ENCODE measurements at places on chromosomes 16 and 17.

GRCh38 chr16:23567602-23568001 is 10.1 kb downstream of the UBFD1 start:
- no peak for DNase-seq

- no peak for DNase-seq
Measured at GRCh38 chr16:64004116-64004515, 1117.7 kb downstream of the CDH11 start.

DNA sequence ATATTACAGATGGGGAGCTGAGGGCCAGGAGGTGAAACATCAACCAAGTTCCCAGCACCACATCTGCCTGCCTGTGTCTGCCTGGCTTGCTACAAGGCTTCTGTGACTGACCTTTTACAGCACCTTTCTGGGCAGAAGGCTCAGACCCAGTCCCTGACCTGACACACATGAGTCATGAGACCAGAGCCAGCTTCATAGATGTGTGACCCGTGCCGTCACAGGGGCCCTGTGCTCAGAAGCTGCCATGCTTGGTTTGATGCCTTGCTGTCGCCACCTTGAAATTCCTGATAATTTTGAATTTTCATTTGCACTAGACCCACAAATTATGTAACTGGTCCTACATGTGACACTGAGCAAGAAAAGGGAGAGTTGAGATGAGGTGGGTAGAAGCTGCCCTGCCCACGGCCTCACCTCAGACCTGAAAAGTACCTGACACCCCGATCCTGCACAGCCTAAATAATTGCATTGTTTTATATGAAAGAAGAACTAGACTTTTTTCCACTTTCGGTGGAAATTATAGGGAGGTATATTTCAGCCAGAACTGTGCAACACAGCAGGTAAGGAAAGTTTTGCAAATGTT is 13.3 kb upstream of the PECAM1 start:
- no peak for DNase-seq

GRCh38 chr17:72850410-72851118 is 241.9 kb downstream of the SLC39A11 start:
- DNase-seq: no peak

DNA sequence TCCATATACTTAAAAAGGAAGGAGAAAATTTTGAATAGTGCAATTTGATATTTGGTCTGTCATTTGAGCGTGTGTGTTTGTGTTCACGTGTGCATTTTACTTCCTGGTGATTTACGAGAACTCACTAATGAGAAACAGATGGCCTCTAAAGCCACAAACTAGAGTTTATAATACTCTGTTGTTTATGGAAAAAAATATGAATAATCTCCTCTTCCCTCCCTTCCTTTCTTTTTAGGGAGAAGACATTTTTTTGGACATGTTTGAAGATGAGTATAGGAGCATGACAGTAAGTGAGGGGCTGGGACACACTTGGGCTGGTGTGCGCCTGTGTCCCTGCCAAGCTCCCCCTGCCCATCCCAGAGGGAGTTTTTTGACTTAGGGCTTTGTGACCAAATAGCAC is 102.7 kb downstream of the CLEC16A start:
- DNase-seq: no peak

DNA sequence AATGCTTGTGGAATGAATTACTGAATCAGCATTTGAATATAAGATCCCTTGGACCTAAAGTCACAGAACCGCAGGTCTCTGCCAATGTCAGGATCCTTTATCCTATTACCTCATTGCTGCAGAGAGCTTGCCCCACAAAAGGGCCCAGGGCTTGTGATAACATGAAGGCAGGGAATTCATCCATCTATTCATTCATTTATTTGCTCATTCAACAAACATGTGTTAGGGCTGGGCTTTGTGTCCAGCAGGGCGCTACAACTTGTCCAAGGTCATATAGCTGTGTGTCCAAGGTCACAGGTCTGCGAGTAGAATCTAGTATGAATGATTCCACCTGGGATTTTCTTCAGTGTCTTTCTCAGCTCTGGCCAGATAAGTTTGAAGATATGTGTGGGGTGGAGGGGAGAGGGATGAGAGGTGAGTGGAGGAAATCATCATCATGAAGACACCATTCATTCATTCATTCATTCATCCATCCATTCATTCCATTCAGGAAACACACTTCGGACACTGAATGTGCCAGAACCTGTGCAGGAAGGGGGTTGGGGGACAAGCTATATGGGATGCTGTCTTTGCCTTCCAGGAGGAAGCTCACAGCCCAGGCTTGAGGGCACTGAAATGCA is 1.3 kb upstream of the UNC45B start:
- DNase-seq: no peak
